T-helper 9 cell (primary cell): ENCODE measurements at places on chromosomes 7 and 10.

DNA sequence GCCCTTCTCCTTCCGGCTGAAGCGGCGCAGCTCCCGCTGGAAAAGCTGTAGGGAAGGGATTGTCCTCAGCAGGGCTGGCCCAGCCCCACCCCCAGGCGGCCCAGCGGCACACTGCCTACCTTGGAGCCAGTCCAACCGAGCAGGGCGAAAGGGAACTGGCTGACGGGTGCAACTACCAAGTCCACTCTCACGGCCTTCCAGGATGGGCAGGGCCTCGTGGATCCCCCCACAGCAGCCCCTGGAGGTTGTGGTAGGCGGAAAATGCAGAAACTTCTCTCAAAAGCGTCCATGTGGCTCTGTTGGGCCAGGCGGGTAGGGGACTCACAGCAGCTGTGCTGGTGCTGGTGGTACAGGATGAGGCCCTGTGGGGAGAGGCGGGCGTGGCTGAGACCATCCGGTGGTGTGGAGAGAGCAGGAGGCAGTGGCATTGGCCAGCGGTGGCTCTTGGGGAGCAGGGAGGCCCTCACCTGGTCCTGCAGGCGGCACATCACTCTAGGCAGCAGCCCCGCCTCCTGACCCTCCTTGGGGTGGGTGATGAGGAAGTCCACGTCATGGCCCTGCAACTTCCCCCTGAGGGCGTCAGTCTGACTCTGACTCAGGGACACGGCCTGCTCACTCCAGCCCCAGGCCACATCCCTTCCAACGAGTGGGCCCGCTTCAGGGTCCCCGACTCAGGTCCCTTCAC lies 8.4 kb upstream of the PGAM2 start:
- no peak for DNase-seq

DNA sequence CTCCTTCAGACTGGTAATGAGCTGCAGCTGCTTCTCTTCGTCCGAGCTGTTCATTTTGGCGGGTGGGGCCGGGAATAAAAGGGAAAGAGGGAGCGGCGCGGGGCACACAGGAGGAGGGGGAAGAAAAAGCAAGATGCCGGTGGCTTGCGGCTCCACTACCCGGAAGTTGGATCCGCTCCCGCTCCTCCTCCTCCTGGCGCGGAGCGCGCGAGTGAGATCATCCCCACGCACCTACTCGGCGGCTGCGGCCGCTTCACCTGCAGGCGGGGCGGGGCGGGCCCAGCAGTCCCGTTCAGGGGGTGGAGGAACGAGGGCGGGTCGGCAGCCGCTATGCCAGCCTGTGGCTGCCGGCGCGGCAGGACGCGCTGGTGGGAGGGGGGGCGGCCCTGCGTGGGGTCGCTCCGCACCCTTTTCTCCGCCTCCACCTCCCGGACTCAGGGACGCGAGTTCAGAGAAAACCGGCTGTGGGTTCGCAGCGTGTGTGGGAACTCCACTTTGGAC lies at the start of gene SHTN1:
Gene SHTN1 (minus strand): TSS at position 162 of the 501 bp plus-strand sequence. CDS start 108 bp downstream, at position 54.
- no peak for DNase-seq

GRCh38 chr7:17380736-17381662 lies 82.5 kb downstream of the AHR start:
- no peak for DNase-seq

- no peak for DNase-seq
Measured at GRCh38 chr10:52316001-52316400, 1.9 kb downstream of the DKK1 start.

DNA sequence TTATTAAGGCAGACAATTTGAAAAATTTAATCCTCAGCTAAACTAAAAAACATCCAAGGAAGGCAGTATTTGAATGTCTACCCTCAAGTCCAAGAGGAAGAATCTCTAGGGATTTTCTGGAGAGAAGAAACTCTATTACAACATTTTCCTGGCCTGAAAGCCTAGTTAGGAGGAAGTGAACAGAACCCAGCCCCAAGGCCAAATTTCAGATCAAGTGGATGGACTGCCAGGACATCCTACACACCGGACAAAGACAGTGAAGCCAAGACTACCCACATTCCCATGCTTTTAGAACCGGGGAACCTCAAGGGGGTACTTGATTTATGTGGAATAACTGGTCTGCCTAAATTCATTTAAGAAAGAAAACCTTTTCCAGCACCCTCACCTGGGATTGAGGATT lies 108.9 kb upstream of the MEOX2 start:
- no peak for DNase-seq

- DNase-seq: no peak
Measured at GRCh38 chr10:94397549-94398370, 4.6 kb upstream of the TBC1D12 start.

DNA sequence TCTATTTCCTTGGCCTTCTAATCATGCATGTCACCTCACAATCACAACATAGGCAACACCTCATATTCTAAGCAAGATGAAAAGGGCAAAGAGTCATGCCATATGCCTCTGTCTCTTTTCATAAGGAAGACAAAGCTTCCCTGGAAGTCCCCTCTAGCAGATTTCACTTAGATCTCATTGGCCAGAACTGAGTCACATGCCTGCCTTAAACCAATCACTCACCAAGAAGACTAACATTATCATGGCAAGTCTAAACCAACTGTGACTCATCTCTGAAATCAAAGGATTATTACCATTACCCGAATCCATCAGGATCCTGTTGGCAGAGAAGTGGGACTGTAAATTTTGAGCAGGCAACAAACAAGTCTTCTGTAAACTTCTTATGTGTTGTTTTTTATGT lies 27.8 kb downstream of the CAV1 start:
- no peak for DNase-seq

- no peak for DNase-seq
Measured at GRCh38 chr10:75694790-75695189, 263.4 kb downstream of the LRMDA start.

DNA sequence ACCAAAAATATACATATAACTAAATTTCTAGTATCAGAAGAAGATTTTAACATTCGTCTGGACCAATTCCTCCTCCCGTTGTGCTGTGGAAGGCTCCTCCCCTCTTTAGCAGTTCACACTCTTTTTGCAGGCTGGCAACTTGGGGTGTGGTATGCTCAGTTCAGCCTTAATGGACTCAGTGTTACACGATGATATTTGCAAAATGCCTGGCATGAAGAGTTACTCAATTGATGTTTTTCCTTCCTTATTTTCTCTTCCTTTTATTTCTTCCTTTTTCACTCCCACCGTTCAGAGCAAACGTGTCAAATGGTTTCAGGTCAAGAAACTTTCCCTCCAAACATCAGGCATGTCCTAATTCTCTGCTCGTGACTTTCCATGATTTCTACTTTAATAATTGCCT lies 248.3 kb downstream of the PHF14 start:
- DNase-seq: no peak

GRCh38 chr7:123797673-123798531 lies 47.1 kb upstream of the HYAL4 start:
- DNase-seq: no peak

GRCh38 chr7:105718511-105718925 lies 137.2 kb upstream of the EFCAB10 start:
- no peak for DNase-seq

DNA sequence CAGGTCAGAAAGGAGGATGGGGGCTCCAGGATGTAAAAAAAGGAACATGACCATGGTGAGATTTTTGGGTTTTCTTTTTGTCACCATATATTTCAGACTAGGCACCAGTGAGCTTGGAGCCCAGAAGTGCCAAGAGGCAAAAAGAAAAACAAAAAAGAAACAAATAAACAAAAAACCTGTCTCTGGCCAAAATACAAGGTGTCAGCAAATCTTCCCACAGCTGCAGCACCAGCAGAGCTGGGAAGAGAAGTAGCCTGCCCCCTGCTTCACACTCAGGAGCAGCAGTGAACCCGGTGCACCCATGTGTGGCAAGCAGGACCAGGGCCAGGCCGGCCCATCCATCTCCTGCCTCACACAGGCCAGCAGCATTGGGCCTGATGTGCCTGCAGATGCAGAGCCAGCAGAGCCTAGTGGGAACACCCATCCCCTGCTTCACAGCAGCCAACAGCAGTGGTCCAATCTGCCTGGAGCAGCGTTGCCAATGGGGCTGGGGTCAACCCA lies 34.7 kb upstream of the C10orf71 start:
- no peak for DNase-seq

DNA sequence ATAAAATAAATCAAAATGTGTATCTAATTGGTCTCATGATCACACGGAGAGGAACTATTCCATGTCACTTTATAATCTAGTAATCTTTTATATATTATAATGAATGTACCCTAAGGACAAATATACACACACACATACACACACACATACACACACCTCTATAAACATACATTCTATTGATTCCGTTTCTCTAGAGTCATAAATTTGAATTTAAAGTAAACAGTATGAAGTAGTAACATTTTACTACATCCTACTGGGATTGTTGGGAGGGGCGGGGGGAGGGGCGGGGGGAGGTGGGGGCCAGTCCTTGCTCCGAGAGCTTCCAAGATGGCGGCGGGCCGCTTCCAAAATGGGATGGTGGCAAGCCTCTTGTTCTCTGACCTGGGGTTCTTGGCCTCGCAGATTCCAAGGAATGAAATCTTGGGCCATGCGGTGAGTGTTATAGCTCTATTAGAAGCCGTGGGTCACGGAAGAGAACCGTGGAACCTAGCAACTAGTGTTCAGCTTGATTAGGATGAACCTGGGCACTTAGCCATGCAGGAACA lies 143.2 kb downstream of the REEP3 start:
- DNase-seq: no peak

- DNase-seq: no peak
Measured at GRCh38 chr10:3231951-3232730, 59.6 kb upstream of the PITRM1 start.

- no peak for DNase-seq
Measured at GRCh38 chr10:34814223-34814912, 728 bp downstream of the PARD3 start.

DNA sequence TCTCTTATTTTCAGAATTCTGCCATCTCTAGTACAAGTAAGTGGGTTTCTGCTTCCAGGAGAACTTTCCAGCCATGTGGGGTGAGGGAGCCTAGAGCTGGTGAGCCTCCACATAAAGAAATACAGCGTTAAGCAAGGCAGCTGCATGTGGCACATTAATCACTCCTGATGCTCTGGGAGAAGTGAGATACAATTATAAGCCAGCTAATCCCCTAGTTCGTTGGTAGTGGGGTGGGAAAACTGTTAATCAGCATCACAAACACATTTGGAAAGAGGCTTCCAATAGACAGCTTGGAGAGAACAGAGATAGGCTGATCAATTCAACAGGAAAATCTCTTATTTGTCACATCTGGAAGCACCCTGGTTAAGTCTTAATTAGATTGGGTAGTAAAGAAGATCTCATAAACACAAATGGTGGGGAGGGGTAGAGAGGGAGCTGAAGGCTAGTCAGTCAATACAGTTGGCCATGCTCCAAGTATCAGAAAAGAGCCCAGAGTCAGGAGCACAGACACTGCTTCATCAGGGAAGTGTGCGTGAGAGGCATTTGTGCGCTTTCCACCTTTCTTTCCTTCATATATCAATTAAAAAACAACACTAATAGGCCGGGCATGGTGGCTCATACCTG lies 130.6 kb downstream of the SORCS1 start:
- DNase-seq: no peak

GRCh38 chr7:129047761-129048160 lies 7.2 kb downstream of the TNPO3 start:
- DNase-seq: no peak

DNA sequence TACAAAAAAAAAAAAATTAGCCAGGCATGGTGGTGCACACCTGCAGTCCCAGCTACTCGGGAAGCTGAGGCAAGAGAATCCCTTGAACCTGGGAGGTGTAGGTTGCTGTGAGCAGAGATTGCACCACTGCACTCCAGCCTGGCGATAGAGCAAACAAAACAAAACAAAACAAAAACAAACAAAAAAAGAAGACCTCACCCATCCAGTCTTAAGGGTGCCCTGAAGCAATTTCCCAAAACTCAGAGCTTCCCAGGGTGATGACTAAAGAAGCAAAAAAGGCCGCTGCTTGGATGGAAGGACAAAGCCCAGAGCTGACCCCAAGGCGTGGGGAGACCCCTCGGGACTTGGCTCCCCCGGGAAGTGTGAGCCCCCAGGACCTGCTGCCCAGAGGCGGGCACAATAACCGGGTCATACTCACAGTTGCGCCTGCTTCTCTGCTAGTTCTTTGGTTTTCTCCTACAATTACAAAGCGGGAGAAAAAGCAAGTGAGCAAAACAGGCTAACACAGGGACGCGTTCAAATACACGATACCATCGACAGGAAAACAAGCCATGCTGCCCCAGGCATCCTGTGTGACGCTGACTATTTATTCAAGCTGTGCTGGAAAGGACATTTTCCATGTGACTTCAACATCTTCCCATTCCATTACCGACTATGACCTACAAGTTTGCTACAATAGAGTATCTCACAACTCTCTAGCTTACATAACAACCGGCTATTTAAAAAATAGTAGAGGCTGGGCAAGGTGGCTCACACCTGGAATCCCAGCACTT lies 29.9 kb downstream of the PAPOLB start:
- DNase-seq: no peak

- no peak for DNase-seq
Measured at GRCh38 chr10:11425296-11425610, 186.2 kb downstream of the USP6NL start.

DNA sequence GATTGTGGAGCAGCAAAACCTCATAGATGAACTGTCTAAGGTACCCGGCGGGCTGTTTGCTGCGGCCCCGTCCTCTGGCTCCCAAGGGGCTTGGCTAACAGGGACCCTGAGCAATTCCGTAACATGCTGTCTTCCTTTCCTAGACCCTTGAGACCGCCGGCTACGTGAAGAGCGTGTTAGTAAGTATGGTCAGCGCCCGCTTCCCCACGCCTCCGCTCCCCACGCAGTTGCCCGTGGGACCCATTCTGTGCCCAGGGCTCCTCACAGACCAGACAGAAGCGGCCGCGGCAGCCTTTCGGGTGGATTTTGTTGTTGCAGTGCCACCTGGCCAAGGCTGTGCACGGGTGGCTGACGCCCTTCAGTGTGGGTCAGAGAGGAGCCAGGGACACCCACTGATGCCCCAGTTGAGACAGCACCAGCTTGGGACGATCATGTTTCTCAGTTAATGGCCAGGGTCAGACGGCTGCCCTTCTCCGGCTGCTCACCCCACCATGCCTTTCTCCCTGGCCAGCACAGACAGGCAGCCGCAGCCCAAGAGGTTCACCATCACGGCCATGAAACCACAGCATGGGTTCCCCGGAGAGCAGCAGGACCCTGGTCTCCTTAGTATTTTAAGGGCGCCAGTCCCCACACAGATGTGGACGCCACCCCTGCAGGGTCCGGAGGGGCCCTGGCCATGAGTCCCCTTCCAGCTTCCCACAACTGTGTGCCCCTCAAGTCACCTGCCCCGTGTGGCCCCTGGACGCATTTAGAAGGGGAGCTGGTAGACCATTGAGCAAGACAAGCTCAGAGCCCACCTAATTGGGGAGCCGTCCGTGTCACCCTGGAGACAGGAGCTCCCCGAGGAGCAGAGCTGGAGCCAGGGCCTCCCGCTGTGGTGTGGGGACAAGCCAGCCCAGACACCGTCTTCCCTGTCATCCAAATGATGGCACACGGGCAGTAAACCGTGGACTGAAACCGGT lies 49.4 kb upstream of the DPYSL4 start:
- DNase-seq: no peak
